ENCODE measurements at places on chromosomes 3 and 15.

GRCh38 chr3:59774000-59774399, 724.2 kb upstream of the CFAP20DC start:
- no peak for DNase-seq

GRCh38 chr15:27545494-27546255, 553.4 kb downstream of the OCA2 start:
- DNase-seq = no peak

- no peak for DNase-seq
Observed at GRCh38 chr3:42438758-42439157, 28.3 kb upstream of the LYZL4 start.

- no peak for DNase-seq
Observed at GRCh38 chr3:63354160-63354559, 76.1 kb downstream of the SYNPR start.

DNA sequence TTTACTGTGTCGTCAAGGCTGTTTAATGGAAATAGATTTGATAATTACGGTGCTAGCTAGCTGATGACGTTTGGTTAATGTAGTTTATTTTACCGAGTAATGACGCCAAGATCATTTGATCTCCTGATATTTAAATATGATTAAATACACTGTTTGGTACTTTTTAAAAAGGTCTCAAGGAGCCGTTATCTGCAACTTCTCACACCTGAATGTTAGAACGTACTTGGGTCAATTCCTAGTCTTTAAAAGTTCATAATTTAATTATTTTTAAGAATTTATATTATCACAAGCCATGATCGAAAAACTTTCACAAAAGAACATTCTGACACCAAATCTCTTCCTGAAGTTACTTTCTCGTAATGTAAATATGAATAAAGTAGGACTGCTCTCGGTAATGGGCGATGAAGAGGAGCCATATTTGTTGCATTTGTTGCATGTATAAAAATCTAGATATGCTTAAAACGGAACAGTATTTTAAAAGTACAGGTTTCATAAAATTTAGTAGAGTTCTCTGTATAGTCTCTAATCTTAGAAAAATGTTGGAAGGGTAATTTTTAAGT, 16.2 kb upstream of the CHD2 start:
- DNase-seq = no peak

DNA sequence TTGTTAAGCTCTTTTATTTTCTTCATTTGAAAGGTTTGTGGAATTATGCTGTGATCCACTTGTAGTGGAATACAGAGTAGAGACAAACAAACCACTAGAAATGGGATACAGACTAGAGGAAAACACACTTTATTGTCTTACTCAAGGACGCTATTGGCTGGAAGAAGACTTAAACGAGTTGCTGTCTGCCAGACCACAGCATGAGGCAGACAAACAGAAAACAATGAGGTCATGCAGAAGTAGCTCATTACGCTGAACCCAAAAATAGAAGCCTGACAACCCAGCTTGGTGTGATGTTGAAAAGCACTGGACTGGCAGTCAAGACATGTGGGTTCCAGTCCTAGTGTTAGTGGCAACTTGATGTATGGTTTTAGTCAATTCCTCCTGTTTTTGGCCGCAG, 62.4 kb upstream of the P3H2 start:
- no peak for DNase-seq

All from activated naive CD4-positive, alpha-beta T cell treated with anti-CD3 and anti-CD28 coated beads, Interleukin-2, amount 50 U/mL, for 72 hours (primary cell).